ENCODE measurements at places on chromosomes 6 and 20.

DNA sequence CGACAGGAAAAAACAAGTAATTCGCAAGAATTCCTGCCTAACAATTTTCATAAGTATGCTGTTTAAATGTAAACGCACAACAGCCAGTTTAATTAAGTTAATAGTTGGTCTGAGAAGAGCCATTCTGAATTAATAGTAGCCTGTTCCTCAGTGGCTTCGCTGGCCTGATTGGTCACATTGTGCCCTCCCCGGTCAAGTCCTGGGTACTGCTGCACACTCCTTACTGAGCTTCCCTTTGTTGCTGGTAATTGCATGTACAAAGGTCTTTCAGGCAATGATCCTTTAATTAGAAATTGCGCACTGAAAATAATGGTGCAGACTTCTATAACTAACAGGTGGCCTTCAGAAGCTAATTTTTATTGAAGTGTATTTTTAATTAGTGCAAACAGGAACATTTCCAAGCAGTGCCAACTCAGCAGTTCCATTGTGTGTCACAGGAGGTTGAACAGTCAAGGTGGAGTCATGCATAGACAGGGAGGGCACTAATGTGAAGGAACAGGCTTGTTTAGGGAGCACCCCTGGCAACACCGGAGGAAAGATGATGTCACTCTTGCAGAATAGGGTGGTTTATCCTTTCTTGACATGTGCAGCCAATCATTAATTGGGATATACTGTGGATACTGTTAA is 92.6 kb upstream of the SLC22A23 start:
- DNase-seq = no peak

DNA sequence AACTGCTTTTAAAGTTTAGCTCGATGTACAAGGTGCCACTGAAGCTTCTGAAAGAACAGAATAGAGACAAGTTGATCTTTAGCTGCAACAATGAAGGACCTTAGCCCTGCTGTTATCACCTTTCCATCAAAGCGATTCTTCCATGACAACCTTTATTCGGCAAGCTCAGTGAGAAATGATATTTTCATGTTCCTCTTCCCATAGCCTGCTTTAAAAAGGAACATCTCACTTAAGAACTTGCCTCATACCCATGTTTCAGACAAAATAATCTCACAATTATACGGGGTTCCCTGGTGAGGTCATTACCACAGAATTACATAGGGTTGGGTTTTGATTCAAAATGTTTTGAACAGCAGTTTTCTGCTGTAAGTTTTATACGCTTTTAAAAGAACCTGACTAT is 264.2 kb downstream of the THBS2 start:
- DNase-seq = no peak

DNA sequence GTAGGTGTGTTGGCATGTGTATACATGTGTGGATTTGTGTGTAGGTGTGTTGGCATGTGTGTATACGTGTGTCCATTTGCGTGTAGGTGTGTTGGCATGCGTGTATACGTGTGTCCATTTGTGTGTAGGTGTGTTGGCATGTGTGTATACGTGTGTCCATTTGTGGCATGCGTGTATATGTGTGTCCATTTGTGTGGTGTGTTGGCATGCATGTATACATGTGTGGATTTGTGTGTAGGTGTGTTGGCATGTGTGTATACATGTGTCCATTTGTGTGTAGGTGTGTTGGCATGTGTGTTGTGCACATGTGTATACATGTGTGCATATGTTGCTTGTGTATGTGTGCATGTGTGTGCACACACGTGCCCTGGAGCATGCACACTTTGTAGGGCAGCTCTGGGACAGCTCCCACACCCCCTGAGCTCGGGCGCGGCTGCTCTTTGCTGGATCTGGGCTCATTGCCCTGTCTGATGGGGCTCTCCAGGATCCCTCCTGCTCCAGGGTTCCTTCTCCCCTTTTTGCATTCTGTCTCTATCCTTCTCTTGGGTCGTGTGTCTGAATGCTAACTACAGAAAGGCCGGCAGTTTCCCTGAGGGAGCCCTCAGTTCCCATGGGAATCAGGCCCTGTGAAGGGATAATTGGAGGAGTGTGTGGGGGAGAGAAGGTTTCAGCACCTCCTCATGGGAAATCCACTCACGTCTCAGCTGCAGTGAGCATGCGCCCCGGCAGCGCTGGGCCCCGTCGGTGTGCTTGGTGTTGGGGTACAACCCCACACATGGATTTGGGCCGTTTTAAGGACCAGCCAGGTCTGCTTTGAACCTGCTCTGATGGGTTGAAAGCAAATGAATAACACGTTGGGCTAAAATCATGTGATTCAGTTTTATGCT is 102.0 kb downstream of the ERMARD start:
- no peak for DNase-seq

DNA sequence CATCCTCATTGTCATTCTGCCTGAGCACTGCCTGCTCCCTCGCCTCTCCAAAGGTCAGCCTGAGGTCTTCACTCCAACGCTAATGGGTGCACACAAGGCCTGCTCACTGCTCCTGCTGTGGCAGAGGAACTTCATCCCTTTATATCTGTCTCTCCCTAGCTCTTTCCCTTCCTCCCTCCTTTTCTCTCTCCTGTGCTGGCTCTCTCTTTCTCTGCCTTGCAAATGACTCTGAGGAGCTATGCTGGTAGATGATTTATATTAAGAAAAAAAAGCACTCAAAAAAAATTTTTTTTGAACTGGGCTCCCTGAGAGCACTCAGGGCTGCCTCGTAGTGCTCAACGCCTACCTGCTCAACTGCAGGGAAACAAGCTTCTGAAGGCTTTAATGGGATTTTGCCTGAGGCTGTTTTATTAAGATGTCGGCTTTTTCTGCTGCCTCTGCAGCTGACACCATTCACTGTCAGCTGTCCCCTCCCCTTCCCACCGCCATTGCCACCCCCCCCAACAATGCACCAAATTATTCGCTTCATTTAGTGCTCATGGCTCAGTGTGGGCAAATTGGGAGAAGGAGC is 137.7 kb upstream of the DEFB112 start:
- no peak for DNase-seq

DNA sequence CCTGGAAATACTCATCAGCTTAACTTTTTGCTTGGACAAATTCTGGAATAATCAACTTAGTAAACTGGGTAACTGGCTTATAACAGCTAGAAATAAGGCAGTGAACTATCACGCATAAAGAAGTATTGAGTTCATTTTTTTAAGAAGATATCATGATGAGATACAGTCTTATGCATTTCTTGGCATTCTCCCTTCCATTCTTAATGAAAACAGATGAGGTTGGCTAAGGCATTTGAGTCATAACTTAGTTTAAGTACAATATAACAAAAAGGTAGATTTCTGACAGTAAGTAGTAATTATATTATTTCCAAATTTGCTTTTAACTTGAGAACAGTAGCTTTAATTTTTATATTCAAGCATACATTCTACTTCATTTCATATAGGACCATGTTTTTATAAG is 56.1 kb downstream of the SAMD5 start:
- DNase-seq = no peak

DNA sequence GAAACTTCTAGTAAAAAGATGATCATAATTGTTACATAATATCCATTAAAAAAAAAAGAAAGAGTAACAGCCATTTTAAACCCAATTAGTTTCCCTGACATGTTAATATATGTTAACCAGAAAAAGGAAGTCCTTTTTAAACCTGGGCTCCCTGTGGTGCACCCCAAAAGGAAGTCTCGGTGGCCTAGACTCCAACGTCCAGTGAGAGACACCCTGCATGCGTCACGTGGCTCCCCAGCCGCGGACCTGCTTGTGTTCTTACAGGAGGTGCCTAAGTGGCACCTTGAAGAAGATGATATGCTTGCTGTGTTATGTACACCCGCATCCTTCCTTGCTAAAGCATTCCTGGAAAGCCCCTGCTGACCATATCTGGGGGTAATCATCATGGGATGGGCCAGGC is 50.1 kb downstream of the FOXC1 start:
- DNase-seq = no peak

GRCh38 chr6:119602215-119603178 is 252.9 kb upstream of the MAN1A1 start:
- no peak for DNase-seq

DNA sequence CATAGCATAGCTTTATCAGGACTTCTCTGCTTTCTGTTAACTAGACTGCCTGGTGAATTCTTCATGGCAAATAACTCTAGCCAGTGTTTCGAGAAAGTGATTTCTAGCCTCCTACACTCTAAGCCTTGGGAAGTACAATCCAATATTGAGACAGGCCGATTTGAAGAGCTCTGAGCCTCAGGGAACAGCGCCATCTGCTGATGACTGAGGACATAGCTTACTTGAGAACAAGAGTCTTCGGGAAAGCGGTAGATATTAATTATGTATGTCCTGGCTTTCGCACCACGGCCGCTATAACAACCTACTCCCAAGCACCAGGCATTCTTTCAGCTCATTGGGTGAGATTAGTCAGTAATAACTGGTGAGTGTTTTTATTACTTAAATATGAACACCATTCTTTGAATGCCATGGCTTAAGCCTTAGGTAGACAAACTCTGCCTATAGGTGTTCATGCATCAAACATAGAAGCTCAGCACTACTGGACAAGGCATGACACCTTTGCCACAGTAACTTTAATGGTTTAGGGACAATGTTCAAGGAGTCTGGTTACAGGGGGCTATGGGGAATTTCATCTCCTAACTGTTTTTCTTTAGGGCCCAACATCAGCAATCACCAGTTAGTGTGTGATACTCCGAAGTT is 518.6 kb downstream of the BMP2 start:
- no peak for DNase-seq

GRCh38 chr20:4190792-4191519 is 175.6 kb upstream of the RNF24 start:
- no peak for DNase-seq

DNA sequence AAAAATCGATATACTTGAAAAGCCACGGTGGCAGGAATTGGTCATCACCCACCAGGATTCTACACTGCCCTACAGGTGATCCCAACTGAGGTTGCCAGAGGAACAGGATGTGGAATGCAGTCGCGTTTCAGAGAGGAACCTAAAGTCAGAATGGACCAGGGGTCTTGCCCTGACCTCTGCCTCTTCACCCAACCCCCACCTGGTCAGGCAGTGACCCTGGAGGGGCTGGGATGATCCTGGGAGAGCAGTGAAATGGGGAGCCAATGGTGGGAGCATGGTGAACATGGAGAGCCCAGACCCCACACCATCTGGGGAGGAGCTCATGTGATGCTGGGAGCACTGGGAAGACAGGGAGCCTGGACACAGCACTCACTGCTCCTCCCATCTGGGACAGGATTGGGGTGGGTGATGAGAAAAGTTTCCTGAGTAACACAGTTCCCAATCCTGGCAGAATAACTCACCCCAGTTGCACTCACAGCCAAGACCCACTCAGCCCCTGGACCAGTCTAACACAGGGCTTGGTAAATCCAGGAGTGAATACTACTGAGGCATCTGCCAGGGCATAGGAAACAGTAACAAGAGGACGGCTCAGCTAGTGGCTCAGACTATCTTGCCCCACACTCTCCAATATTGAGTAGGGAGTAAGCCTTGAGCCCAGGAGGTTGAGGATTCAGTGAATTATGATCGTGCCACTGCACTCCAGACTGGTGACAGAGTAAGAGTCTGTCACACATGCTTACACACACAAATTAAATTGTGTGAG is 1.7 kb upstream of the ULBP2 start:
- no peak for DNase-seq

DNA sequence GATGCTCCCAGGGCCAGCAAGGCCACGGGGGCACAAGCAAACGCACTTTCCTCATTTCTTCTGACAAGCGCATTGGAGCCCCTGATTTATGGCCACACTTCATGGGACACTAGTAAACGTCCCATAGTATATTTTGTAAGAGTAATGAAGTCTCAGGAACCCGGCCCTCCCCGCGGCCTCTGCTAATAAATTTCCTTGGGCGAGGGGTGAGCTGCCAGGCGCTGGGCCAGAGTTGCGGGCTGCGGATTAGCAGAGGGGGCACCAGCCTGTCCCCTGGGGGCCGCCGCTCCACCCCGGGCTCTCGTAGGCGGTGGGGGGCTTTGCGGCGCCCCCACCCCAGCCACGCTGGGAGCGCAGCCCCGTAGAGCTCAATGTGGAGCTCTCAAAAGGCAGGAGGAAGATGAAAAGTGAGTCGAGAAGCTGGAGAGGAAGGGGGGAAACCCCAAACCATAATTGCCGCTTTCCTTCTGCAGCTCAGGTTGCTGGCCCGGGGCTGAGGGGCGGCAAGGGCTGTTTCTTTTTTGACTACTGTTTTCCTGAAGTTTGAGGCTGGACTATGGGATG is 173.6 kb downstream of the CDC5L start:
- DNase-seq = no peak

DNA sequence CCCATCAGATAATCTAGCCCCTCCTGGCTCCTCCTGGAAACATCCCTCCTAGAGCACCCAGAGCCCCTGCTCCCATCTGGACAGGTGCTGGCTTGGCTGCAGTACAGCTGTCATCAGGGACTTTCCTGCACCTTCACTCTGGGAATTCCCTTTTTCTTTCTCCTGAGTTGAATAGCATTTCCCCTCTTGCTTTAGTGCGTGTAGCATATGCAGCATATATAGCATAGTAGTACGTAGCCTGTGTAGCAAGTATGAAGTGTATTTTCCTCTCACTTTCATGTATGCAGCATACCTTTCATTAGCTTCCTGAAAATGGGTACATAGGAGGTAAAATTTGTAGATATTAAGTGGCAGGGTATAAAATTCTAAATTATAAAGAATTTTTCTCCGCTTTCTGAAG is 352.9 kb downstream of the ESR1 start:
- no peak for DNase-seq

- DNase-seq = no peak
Observed at GRCh38 chr6:98816799-98817198, 17.6 kb upstream of the POU3F2 start.

DNA sequence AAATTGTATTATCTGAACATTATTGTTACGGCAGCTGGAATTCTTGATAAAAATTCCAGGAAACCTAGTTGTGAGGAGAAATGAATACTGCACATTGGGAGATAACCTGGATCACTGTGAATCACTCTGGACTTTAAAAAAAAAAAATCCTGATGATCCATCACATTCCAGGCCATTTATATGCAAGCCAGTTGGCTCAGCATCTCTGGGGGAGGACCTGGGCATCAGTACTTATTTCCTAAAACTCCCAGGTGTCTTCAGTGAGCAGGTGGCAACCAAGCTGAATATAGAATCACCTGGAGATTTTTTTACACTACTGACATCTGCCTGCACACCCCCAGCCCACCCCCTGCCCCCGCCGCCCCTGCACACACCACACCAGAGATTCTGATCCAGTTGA is 39.1 kb upstream of the SIRT5 start:
- DNase-seq = no peak

DNA sequence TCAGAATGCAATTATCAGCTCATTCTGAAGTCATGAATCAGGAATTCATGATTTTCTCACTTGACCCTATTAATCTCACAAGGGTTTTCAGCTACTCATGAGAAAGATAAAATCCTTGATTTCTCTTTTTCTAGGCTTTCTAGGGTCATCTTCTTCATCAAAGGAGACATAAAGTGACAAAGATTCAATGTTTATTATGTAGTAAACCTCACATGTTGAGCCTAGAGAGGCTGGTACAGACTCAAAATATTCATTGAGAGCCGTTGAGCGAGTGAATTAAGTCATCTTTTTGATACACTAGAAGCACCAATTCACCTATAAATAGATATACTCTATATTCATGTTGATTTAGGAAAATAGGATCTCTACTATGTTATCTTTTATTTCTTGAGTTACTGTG is 104.8 kb upstream of the TRAF3IP2 start:
- DNase-seq = no peak

GRCh38 chr20:63709149-63709527 is 1.3 kb downstream of the ZGPAT start:
- no peak for DNase-seq
